ENCODE measurements at places on chromosomes 11 and 22.

DNA sequence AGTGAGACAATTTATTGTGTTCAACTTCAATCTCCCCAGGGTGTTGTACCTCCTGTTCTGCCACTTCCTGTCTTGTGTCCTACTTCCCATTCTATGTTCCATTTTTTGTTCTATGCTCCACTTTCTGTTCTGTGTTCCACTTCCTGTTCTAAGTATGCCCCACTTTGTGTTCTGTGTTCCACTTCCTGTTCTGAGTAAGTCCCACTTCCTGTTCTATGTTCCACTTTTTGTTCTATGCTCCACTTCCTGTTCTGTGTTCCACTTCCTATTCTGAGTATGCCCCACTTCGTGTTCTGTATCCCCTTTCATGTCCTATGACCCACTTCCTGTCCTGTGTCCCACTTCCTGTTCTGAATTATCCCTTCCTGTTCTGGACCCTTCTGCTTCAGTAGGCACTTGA, 732.7 kb downstream of the TBC1D22A start:
- no peak for DNase-seq

GRCh38 chr11:58945663-58946062, 6.4 kb downstream of the GLYATL1 start:
- DNase-seq: no peak

DNA sequence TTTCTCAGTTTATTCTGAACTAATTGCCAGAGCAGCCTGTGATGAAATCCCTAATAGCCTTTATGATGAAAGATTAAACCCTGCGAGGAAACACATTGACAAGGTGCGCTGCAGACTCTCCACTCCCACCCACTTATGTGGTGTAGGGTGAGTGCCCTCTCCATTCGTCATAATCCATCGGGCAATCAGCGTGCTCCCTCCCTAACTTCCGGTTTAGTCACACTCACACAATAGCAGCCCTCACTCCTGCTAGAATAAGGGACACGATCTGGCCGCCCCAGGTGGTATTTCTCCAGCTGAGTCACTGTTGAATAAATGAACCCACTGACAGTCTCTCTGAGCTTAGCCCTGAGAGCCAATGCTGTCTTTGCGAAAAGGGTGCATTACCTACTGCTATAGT, 188.3 kb downstream of the OPCML start:
- no peak for DNase-seq

- DNase-seq: no peak
These were observed 541.7 kb downstream of the NTM start for GRCh38 chr11:131912134-131912533.

GRCh38 chr11:72981971-72982685, 160.0 kb downstream of the FCHSD2 start:
- no peak for DNase-seq

- DNase-seq: no peak
These were observed 21.3 kb downstream of the IFITM10 start for GRCh38 chr11:1728931-1729691.

GRCh38 chr11:11135820-11136476, 217.1 kb downstream of the CSNK2A3 start:
- no peak for DNase-seq

- DNase-seq: no peak
These were observed 73.6 kb downstream of the MICAL3 start for GRCh38 chr22:17950651-17951214.
